Omental fat pad (tissue), 4 donors: ENCODE measurements at places on chromosomes 5 and 9. TPM values are rescaled to one million over a fixed set of nuclear protein-coding genes. Genes with fewer than 3 reads are reported as not detected.

Gene NOL6
- total RNA-seq = 20.6 TPM

Gene GALNT12
- 4.4 TPM for total RNA-seq

Gene EXOC3
- 46.0 TPM for total RNA-seq

Gene PCDHB12
- total RNA-seq = 1.9 TPM

Gene PGM5
- 32.6 TPM for total RNA-seq

Gene FBP1
- total RNA-seq = 10.9 TPM

Gene OLFM1
- total RNA-seq = 21.1 TPM

Gene ARHGAP26
- total RNA-seq = 134 TPM

Gene LURAP1L
- total RNA-seq = 15.3 TPM

Gene CTSV
- not detected for total RNA-seq

Gene HTR4
- total RNA-seq = not detected

Gene MAP1B
- 479 TPM for total RNA-seq

Gene PCA3
- not detected for total RNA-seq

Gene FCN1
- total RNA-seq = 13.2 TPM
